ENCODE measurements at places on chromosomes 3 and 15.

DNA sequence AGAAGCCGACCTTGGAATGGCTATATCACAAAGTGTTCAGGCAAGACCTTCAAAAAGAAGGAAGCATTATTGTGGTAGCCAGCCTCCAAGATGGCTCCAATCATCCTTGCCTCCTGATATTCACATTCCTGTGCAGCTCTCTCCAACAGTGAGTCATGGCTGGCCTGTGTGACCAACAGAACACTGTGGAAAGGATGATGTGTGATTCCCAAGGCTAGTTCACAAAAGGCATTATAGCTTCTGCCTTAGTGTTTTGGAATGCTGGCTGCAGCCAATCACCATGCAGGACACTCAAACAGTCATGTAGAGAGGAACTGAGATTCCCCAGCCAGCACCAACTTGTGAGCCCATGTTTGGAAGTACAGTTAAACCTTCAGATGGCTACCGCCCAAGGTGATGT is 102.6 kb downstream of the EFL1 start:
- no peak for DNase-seq

GRCh38 chr3:19543212-19543841 is 390.7 kb downstream of the EFHB start:
- DNase-seq, result peak; percentile 18

DNA sequence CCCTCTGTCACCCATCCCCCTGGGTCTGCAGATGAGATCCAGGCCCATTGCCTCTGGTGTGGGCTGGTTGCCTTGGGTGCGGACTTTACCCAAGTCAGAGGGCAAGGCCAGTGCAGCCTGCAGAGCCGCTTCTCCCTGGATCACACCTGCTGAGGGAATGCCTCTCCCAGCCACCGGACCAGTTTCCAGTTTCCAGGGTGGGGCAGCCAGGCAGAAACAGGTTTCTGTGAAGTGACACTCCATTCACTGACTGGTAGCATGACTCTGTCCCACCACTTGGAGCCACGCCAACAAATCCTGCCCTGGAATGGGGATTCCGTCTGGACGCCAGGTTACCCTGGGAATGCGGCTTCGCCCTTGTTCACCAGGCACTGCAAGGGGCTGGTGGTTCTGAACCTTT is 30.0 kb downstream of the PAQR5 start:
- DNase-seq, result no peak

DNA sequence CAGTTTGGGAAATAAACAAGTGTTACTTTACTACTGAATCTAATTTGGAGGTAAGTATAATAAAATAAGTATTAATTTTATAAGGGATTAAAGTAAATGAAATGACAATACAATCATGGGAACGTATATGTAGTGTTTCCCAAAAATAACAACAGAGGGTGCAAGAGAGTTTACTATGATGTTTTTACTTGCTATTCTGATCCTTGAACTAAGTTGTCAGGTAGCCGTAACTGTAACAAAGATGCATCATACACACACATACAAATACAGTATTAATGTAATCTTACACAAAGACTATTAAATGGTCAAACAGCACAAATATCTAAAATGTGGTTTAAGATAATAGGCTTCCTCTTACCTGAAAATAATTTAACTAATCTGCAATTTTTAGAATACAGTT is 311.4 kb downstream of the TBC1D5 start:
- DNase-seq, result peak; percentile 28

DNA sequence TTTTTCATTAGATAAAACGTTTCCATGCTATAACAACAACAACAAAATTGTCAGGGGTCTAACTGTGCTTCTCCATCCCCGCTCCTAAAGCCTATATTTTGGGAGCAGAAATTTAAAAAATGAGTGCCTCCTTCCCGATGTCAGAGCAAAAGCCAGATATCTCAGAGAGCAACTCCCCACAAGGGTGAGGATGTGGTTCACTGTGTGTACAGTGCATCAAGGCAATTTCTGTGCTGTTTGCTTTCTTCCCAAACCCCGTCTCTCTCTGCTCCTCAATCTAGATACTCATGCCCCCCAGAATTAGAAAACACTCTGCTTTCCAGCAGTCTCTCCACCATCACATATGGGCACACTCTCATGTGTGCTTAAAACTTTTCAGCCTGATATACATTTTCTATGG is 76.7 kb upstream of the MBNL1 start:
- no peak for DNase-seq

DNA sequence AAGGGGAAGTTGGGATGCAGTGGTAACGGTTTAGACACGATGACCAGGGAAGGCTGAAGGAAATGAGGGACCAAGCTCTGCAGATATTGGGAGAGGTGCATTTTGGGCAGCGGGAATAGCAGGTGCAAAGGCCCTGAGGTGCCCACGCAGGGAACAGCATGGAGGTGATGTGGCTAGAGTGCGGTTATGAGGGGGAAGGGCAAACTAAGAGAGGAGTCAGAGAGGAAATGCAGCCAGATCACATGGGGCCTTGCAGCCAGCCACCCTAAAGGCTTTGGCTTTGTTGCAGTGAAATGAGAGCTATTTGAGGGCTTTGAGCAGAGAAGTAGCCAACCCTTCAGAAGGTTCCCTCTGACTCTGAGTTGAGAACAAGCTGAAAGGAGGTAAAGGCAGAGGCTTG is 2.6 kb downstream of the SPATA12 start:
- DNase-seq, result no peak

DNA sequence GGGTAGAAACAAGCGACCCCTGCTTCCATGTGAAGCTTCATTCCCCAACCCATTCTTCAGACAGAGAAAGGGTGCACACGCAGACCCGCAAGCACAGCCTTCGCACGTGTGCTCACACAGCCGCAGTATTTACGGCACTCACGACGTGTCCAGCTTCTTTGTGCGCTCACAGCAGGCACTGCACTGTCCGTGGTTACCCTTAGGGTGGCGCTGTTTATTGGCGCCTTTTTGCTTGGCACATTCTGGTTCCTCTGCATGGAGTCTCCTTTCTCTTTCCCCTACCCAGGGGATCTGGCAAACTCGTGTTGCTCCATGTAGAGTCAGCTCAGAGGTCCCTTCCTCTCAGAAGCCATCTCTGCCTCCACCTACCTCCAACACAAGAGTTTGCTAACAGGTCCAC is 115.1 kb downstream of the SLCO3A1 start:
- no peak for DNase-seq

GRCh38 chr15:97977734-97978133 is 17.2 kb downstream of the ARRDC4 start:
- DNase-seq, result no peak

- no peak for DNase-seq
These were observed 37.1 kb downstream of the TMEM158 start for GRCh38 chr3:45188719-45189659.

- DNase-seq, result no peak
These were observed 127.4 kb downstream of the NSMCE3 start for GRCh38 chr15:29142129-29142747.

DNA sequence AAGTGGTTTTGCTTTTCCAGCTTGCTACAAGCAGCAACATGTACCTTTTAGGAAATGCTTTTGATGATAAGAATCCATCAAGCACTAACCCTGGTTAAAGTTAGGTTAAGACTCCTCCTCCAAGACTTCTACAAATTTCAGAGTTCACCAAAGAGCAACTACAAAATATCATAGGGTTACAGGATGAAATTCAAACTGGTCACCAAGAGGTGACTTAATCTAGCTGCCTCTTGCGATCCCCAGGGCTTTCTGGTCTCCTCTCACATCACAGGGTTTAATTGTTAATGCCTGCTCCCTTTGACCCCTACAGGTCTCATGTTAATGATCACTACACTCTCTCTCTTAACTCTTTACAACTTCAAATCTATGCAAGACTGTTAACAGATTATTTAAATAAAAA is 66.5 kb downstream of the DPH6 start:
- no peak for DNase-seq

DNA sequence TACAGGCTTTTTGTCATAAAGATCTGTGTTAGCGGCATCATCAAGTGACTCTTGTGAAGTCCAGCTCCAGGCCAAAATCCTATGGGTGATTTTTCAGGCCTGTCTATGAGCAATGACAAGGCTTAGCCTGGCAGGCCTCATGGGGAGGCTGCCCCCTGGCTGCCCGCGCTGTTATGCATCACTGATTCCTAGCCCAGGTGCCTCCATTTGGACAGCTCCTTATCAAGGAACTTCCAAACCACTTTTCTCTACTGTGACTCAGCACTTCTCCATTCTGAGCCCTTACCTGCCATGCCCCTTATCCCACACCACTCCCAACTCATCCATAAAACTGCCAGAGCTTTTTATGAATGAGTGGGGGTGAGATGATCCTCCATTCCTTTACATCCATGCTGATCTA is 91.5 kb upstream of the C3orf80 start:
- no peak for DNase-seq

GRCh38 chr15:74762791-74763150 is 14.1 kb downstream of the CYP1A2 start:
- DNase-seq, result no peak

DNA sequence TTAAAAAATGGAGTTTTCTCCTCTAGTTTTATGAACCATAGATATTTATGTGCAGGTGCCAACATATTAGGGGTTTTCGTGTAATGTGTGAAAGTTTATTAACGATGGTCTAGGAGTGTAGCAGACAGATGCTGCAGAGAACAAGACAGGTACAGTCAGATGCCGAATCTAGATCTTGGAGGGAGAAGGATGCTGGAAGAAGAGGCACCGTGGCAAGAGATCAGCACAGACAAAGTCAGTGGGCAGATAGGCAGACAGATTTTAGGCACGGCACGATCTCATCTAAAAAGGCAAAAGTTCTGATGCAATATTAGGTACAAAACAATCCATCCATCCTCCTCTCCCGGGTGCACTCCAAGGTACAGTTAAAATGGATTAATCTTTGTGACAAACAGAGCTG is 161.6 kb downstream of the TIGIT start:
- DNase-seq, result no peak

GRCh38 chr3:154089421-154090420 is 31.5 kb upstream of the ARHGEF26 start:
- no peak for DNase-seq

DNA sequence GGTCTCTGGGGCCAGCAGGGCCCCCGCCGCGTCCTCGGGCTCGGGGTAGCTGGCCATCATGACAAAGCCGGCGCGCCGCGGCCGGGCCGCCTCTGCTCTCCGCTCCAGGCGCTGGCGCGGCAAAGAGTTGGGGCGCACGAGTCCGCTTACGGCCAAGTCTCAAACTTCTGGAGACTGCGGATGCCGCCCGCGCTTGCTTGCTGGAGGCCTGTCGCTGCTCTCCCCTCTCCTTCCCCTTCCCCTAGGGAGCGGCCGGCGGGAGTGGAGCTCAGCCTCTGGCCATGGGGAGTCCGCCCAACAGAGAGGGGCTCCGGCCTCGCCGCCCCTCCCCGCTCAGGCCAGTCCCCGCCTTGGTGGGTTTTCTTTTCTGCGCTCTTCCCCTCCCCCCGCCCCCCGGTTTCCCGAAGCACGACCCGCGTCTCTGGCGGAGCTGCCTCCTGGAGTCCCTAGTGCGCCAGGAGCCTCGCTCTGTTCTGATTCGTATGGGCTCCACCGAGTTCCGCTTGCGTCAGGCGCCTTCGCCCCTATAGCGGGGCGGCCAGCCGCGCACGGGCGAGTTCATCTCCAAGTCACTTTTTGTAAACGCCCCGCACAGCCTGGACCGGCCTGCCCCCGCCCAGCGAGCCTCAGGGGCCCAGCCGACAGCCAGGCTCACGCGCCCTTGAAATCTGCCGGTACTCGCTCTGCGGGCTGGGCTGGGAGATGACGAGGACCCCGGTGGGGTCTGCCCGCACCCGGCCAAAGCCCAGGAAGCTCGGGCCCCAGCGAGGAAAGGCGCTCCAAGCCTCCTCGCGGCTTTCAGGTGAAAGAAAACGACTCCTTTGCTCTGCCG is at the start of the genes FOXL2 and FOXL2NB:
FOXL2 (minus strand) TSS at position 475 of the 832 bp plus-strand sequence; CDS start at position 60, 415 bp downstream.
FOXL2NB (plus strand) TSS at position 555 of the 832 bp plus-strand sequence; CDS start at position 703, 148 bp downstream.
- no peak for DNase-seq

- no peak for DNase-seq
These were observed 102.5 kb downstream of the PDCD6IP start for GRCh38 chr3:33900809-33901505.

GRCh38 chr3:141275973-141276372 is 44.3 kb downstream of the PXYLP1 start:
- no peak for DNase-seq

DNA sequence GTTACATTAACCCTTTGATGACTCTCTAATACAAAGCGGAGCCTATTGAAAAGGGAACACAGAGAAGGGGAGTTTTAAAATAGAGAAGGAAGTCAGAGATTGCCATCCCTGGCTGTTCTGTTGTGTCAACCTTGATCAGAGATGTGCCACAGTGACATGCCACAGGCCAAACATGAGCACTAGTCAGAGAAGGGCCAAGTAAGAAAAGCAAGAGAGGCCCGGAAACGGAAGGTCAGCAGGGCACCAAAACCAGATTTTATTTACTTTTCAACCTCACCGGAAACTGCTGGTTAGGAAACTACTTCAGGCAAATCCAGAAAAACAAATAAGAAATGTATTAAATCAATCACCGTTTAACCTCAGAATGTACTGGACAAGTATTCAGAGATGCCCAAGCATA is 171.8 kb downstream of the ALCAM start:
- no peak for DNase-seq

- no peak for DNase-seq
These were observed 118.7 kb downstream of the PLCL2 start for GRCh38 chr3:17003457-17003856.

GRCh38 chr3:150733373-150733935 is 29.5 kb downstream of the SIAH2 start:
- no peak for DNase-seq

- no peak for DNase-seq
These were observed 76.5 kb downstream of the KLF13 start for GRCh38 chr15:31403096-31403495.

DNA sequence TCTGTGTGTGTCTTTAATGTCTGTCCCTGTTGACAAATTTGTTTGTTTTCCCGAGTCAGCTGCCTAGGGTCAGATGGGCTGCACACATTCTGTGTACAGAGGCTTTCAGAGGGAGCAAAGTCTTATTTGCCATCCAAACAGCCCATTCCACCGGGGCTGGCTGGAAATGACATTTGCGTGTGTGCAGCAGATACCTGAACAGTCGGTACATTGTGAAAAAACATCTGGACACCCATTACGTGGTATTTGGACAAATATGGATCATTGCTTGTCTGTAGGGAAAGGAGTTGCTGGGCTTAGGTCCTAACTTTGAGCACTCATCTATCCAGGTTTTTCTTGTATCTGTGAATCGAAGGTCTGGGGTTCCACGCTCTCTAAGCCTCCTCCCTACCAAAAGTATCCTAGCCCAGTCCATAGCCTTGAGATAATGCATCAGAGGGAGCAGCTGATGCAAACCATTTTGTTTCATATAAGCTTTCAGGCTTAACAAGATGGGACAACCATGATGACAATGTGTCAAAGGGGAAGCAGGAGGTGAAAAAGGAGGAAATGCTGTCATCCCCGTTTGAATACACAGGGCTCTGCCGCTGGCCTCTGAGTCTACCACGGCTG is 22.2 kb upstream of the CMTM8 start:
- DNase-seq, result no peak

DNA sequence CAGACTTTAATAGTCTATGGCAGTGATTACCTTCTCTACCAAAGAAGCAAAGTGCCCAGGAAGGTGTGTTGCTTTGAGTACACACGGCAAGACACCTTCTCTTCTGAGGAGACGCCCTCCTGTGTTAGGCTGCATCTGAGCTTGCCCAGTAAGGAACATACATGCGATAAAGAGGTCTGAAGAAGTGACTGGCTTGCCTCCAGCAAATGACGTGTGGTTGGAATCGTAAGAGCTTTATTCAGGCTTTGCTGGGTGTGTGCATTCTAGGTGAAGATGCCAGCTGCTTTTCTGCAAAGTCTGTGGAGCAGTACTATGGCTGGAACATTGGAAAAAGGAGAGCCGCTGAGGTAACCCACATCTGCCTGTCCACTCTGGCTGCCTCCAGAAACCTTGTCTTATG is 22.4 kb downstream of the MAP6D1 start:
- no peak for DNase-seq
